ENCODE measurements at places on chromosomes 3 and 15.
A peak's percentile ranks its signal among the peaks of the same experiment; 100 is the strongest.

DNA sequence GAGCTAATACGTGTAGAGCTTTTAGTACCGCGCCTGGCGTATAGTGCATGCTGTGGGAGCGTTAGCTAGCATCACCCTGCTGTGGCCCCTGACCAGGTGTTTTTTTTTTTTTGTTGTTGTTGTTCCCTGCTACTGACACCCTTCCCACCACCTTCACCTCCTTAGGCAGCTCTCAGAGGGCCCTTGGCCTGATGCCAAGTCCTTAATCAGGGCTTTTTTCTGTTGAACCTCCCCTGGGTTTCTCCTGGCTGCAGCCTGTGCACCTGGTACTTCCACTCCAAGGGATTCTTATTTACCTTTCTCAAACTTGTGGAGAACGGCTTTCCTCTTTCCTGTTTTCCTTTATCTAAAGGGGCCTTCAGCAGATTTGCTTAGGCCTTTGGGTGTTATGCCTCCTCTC is 53.3 kb downstream of the SLC7A14 start:
- no peak for DNase-seq

- no peak for DNase-seq
Observed at GRCh38 chr15:48001393-48002039, 119.3 kb upstream of the SLC24A5 start.

DNA sequence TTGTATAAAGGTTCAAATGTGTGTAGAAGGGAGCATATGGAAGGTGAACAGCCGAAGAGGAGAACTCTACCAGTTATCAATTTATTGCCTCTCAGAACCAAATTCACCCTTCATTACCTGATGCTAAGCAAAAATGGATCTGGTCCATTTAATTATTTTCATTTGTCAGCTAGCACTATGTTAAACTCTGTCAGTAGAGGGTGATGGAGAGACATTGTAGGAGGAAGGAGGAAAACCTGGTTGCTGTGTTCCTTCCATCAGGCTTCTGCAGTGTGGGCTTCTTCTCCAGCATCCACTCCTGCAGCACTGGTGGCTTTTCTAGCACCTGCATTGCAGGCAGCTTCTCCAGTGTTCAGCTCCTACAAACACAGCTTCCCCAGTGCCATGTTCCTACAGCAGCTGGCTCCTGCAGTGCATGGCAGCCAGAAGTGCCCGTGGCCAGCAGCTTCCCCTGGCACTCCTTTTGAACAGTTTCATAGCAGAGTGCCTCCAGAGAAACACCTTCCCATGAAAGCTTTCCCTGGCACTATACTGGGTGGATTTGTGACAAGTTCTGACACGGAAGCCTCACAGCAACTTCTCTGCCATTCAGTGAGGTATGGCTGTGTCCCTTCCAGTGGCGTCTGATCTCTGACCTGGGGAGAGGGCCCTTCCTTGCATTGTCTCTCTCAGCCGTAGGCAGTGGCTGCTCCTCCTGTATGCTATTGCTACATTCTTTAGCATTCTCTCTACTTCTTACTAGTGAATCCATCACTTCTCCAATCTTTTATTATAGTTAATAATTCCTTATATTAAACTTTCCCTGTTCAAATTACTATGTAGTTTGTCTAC is 14.6 kb upstream of the IL17RD start:
- DNase-seq = peak; percentile 5

DNA sequence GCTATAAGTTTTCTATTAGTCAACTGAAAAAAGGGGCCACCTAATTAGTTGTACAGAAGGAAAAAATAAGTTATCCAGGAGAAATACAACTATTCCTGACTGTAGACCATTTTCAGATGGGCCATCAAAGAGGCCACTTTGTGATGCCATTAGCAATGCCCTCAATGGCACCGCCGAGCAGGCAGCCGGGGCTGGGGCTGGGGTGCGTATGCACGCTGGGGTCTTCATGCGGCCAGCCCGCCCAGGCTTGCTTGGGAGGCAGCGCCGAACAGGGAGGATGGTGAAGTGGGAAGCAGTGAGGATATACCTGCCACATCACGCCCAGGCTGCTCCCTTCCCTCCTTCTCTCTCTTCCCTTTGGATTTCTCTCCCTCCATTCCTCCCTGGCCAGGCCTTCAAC is 128.4 kb downstream of the XXYLT1 start:
- DNase-seq = no peak

DNA sequence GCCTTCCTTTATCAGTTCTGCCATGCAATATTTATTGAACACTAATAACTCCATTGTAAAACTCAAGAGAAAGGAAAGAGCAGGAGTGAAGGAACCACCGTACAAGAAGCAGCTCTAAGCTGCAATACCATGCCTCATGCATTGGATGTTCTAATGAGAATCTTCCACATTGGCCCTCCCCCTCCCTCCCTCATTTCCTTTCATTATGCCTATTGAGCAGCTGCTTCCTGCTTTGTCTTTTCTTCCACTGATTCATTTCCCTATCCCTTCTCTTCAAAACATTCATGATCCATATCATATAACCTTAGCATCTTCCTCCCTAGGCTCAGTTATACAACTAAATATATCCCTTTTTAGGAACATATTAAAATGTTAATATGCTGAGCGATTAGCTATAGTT is 698.7 kb upstream of the GOLIM4 start:
- no peak for DNase-seq
